Ascending aorta (tissue), 2 donors: ENCODE measurements at places on chromosomes 5 and 9. TPM values are rescaled to one million over a fixed set of nuclear protein-coding genes. Genes with fewer than 3 reads are reported as not detected.

- no peak for DNase-seq
Measured at GRCh38 chr5:16597946-16598694, 18.7 kb downstream of the RETREG1 start.

DNA sequence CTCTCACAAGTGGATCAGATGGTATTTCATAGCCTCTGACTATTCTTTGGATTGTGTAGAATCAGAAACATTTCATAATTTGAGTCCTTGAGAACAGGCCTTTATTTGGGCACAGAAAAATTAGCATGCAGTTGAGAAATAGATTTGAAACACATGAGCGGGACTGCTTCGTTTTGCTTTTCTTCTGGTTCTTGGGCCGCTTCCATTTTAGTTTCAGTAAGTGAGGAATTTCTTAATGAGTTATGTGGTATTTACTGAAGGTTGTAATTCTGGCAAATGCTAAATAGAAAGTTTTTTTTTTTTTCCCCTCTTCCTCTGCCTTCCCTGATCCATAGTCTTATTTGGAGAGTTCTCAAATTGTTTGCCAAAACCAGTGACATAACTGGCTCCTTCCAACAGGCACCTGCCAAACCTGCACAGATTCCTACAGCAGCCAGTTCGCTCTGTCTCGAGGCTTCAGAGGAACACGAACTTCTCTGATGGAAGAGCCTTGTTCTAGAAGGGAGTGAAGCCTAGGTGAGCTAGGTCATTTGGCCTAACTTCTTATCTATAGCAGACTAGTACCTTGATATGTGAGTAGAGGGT, 71.2 kb upstream of the SLC28A3 start:
- no peak for DNase-seq

The FBXL7 gene
- 30.4 TPM for total RNA-seq

GRCh38 chr9:121551985-121552753, 52.5 kb upstream of the GGTA1 start:
- no peak for DNase-seq

The RC3H2 gene
- 25.1 TPM for total RNA-seq

DNA sequence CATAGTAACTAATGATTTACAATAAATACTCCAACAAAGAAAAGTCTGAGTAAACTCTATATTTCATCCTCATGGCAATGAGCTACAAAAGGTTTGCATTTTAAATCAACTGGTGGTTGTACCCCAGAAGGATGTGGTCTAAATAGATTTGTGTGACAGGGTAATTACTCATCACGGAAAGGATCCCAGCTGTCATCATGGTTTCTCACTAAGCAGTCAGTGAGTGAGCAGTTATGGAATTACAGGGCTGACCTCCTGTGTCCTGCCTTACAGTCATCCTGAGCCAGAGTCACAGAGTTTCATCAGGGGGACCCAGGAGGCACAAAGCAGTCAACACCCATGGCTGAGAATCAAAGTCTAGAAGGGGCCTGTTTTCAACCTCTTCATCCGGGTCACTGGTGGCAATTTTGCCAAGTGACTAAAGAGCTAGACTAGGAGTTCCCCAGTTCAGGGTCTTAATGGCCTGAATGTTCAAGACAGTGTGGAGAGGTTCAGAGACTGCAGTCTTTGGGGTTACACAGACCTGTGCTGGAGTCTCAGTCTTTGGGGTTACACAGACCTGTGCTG, 210.7 kb upstream of the SLC24A2 start:
- DNase-seq, result no peak

- no peak for DNase-seq
Measured at GRCh38 chr5:81750308-81751008, 439 bp downstream of the SSBP2 start.

DNA sequence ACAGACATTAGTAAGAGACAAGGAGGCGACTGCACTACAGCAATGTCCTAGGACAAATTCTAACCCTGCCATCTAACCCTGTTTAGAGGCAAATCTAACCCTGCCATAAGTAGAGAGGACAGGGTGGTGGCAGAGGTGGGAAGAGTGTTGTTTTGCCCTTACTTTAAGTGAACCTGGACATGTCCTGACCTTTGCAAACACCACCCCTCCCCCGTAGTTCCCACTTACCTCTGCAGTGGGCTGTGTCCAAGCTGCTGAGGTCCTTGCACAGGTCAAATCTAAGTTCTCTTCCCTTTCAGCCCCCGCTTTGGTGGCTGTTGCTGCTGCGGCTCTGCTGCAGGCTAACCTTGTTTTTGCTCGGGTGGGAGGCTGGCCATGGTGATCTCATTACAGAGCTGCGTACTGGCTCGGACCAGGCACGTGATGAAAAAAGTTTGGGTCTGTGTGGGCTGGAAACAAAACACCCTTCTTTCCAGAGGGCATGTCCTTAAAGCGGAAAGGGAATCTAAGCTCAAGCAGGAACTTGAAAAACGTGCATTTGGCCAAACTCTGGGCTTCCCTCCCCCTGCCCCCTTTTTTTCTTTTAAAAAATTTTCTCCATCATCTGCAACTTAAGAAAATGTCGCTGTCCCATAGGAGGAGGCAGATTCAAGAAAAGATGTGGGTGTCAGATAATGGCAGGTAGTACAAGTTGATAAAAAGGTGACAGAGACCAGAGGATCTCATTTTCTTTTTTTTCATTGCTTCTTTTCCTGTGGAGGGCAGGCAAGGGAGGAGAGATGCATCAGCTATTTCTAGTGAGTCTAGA, at the start of gene FAXDC2:
Gene FAXDC2 (minus strand): TSS at position 349 of the 808 bp plus-strand sequence. CDS start 12,425 bp downstream, outside the sequence.
- peak; percentile 49 for DNase-seq
